ENCODE measurements at places on chromosomes 12 and 14.

- no peak for DNase-seq
These were observed 32.7 kb upstream of the DLK1 start for GRCh38 chr14:100693877-100694578.

DNA sequence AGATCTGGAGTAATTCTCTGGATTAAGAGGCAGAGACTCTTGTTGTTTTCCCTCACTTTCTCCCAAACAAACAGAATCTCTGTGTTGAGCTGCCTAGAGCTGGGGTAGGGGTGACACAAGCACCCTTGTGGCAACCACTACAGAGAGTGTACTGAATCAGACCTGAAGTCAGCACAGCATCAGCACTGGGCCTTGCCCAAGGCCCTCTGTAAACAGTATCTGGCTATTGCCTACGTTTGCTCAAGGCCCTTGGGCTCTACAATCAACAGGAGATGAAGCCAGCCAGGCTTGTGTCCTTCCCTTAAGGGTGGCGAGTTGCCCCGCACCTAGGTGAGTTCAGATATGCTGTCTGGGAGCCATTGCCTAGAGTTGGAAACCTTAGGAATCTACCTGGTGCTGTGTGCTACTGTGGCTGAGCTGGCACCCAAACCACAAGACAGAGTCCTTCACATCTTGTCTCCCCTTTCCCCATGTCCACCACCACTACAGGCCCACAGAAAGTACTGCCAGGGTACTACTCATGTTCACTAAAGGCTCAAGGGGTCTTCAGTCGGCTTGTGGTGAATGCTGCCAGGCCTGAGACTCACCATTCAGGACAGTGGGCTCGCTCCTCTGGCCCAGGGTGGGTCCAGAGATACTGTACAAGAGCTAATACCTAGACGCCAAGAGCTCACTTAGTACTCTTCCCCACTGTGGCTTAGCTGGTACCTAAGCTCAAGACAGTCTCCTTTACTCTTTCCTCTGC lies 206.8 kb downstream of the SYNE2 start:
- DNase-seq, result no peak

DNA sequence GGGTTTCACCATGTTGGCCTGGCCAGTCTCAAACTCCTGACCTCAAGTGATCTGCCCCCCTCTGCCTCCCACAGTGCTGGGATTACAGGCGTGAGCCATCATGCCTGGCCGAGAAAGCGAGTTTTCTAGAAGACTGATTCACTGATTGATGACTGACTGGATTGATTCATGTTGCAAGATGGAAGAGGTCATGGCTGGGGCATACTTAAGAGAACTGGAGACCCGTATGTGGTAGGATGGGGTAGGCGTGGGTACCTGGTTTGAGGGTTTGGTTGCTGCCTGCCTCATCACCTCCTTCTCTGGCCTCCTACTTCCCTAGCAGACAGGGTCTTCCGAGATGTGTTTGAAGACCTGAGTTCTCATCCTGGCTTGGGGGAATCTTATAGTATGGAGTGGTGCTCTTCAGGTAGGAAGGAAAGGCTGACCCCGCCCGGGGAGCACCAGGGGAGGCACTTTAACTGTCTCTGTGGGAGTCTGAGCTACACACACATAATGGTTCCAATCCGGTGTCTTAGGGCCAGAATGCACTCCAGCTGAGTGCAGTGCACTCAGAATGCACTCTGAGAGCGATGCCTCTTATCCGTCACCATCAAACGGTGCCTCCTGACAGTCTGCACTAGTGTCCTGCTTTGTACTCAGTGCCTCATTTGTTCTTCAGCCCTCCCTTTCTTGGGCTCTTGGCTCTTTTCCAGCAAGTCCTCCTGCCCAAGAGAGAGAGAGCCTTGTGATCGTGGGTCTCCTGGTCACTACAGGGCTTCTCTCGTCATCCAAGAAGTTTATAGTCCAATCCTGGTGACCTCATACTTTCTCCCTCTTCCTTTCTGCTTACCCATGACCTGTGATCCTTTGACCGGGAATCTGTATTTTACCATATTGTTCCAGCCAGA lies 19.7 kb downstream of the PLEKHG3 start:
- no peak for DNase-seq

GRCh38 chr12:67426067-67426466 lies 156.9 kb downstream of the CAND1 start:
- DNase-seq, result no peak

DNA sequence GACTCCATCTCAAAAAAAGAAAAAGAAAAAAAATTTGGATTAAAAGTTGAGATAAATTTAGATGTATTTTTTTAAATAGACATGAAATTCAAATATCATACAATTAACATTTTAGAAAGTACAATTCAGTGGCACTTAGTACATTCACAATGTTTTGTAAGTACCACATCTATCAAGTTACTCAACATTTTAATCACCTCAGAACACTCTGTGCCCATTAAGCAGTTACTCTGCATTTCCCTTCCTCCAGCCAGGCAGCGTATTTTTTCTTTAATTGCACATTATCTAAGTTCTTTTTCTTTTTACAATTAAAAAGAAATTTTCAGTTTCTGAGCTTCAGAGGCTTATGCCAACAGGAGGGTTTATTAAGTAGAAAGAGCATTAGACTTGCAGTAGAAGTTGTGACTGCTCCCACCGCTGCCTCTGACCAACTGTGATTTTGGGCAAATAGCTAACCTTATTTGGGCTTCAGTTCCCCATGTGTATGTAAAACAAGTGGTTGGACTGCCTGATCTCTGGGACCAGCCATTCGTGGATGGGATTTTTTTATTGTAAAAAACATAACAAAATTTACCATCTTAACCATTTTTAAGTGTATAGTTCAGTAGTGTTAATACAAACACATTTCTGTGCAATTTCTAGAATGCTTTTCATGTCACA lies 65.7 kb downstream of the WNK1 start:
- no peak for DNase-seq

DNA sequence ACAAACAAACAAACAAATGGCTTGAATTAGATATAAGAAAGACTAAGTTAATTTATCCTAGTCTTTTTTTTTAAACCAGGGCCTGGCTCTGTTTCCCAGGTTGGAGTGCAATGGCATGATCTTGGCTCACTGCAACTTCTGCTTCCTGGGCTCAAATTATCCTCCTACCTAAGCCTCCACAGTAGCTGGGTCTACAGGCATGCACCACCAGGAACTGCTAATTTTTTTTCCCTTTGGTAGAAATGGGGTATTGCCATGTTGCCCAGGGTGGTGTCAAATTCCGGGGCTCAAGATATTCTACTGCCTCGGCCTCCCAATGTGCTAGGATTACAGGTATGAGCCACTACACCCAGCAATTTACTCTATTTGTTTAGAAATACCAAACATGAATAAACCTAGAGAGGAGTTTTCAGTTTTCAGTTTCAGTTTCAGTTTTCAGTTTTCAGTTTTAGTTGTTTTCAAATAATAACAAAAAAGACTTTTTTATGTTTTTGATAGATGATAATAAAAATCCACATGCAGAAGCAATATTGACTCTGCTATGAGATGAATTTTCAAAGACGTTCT lies 817.0 kb downstream of the FLRT2 start:
- no peak for DNase-seq

GRCh38 chr12:102406033-102406584 lies 74.3 kb downstream of the IGF1 start:
- DNase-seq, result no peak

- DNase-seq, result no peak
These were observed 682 bp upstream of the TRIP11 start for GRCh38 chr14:92040431-92041051.

GRCh38 chr12:48810903-48811431 lies 7.3 kb upstream of the CACNB3 start:
- no peak for DNase-seq

DNA sequence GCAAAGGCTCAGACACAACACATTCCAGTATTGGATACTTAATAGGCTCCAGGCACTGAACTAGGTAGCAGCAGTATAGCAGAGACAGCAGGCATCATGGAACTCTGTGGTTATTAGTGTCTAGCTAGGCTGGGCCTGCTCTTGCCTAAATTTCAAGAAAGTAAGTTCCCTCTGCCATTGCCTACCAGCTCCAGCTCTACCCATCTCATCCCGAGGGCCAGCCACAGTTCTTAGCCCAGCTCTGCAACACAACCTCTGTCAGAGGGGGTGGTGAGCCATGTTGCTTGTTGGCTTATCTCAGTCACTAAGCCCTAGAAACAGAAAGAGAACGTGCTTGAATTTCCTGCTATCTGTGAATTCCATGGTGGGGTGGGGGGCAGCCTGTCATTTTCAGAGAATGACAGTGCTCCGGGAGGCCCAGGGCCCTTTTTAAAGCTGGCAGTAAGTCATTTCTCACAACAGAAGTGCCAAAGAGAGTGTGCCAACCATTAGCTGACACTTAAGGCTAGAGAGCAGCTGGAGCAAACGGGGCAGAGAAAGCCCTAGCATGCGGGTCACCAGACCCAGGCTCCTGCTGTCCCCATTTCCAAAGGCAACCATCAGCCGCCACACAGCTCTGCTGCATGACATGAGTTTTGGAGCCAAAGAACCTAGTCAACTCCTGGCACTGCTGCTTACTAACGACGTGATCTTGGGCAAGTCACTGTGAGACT lies 105.9 kb downstream of the PRMT8 start:
- no peak for DNase-seq

GRCh38 chr14:104545942-104546501 lies 33.5 kb upstream of the C14orf180 start:
- DNase-seq, result peak; percentile 19

GRCh38 chr14:52862632-52863333 lies 71.4 kb upstream of the GNPNAT1 start:
- DNase-seq, result no peak

DNA sequence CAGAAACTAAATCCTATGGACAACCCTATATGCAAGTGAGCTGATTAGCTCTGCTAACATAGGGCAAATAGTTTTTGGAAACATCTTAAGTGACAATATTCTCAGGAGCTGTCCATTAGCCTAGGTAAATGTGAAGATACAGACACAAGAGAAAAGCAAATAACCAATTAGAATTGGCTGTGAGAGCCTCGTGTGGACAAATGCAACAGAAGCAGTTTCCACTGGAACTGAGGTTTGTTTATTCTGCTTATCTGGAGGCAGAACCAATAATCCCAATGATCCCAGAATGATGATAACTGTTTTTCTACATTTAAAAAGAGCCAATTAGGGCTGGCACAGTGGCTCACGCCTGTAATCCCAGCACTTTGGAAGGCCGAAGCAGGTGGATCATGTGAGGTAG lies 43.2 kb upstream of the YAF2 start:
- no peak for DNase-seq

Data from activated CD4-positive, CD25-positive, alpha-beta regulatory T cell treated with anti-CD3 and anti-CD28 coated beads, Interleukin-2, amount 50 U/mL, for 72 hours (primary cell).